ENCODE measurements at places on chromosomes 1 and 21.
A peak's percentile ranks its signal among the peaks of the same experiment; 100 is the strongest.

GRCh38 chr1:109802136-109802900, 38.6 kb upstream of the EPS8L3 start:
- no peak overlapping the region for H3K4me3 ChIP-seq
- no peaks in the 10 kb centered on the region for H3K36me3 ChIP-seq
- no peak overlapping the region for H3K27ac ChIP-seq
- H3K4me1 ChIP-seq, result peaks cover 16% of the 10 kb centered on the region

DNA sequence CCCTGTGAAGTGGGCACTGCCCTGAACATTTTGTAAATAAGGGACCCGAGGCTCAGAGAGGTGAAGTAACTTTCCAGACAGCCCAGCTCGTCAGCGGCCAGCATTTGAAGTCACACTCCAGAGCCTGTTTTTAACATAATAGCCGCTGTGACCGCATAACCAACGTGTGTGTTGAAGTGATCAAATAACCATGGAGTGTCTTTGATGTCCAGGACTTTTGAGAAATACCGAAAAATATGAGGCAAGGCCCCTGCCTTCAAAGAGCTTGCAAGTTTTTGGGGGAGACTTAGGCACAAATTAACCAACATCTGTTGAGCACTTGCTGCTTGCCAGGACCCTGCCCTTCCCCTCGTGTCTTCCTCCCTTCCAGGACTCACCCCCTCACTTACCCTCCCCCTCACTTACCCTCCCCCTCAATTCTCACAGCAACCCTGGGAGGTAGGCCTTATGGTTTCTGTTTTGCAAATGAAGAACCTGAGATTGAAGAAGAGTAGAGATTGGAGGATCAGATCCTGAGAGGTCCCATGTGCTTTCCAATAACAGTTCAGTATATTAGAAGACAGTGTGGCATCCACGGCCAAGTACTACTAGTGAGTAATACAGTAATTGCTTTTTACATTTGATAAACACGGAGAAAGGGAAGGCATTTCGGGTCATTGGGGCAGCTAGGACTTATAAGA, 1.3 kb upstream of the SLC16A1 start:
- H3K4me3 ChIP-seq, result peak overlapping the region; percentile 98
- peaks cover 30% of the 10 kb centered on the region for H3K4me1 ChIP-seq
- no peaks in the 10 kb centered on the region for H3K27me3 ChIP-seq
- peak overlapping the region; percentile 96 for H3K27ac ChIP-seq
- H3K36me3 ChIP-seq, result peaks cover 15% of the 10 kb centered on the region

DNA sequence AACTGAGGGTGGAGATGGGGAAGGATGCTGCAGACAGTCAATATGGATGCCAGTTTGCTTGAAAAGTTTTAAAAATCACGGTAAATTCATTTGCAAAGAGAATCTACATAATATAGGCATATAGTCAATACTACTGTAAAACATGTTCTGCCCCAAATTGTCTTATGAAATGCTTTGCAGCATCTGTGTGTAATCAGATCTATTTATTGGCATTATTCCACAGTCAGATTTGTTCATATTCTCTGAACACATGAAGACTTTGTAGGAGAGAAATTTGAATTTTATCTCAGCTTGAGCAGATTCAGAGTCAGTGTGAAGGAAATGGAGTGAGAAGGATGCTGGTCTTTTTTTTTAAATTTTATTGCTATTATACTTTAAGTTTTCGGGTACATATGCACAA, 88.5 kb downstream of the PLPPR4 start:
- DNase-seq, result no peak
- no peaks in the 10 kb centered on the region for H3K36me3 ChIP-seq
- no peaks in the 10 kb centered on the region for H3K27me3 ChIP-seq
- no peak overlapping the region for H3K27ac ChIP-seq
- H3K4me1 ChIP-seq, result no peaks in the 10 kb centered on the region

DNA sequence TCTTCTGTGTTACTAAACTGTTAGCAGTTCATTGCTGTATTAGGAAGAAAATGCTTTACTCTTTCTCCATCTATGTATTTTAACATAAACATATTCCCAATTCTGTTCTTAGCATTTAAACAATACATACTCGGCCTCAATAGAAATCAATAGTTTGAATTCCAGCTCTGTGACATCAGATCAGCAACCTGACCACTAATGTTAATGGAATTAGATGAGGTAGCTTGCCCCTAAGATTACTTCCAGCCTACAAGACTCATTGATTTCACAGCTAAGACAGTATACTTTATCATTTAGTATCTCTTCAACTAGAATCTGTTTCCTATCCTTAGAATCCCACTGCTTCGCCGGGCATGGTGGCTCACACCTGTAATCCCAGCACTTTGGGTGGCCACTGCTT, 38.9 kb downstream of the EPRS1 start:
- DNase-seq, result peak; percentile 17
- H3K27me3 ChIP-seq, result no peaks in the 10 kb centered on the region
- H3K4me3 ChIP-seq, result no peak overlapping the region
- H3K4me1 ChIP-seq, result peaks cover 13% of the 10 kb centered on the region

GRCh38 chr1:1434824-1435105, 725 bp upstream of the VWA1 start:
- H3K27me3 ChIP-seq, result no peaks in the 10 kb centered on the region
- H3K36me3 ChIP-seq, result no peaks in the 10 kb centered on the region
- no peak overlapping the region for H3K4me3 ChIP-seq
- H3K4me1 ChIP-seq, result no peaks in the 10 kb centered on the region

DNA sequence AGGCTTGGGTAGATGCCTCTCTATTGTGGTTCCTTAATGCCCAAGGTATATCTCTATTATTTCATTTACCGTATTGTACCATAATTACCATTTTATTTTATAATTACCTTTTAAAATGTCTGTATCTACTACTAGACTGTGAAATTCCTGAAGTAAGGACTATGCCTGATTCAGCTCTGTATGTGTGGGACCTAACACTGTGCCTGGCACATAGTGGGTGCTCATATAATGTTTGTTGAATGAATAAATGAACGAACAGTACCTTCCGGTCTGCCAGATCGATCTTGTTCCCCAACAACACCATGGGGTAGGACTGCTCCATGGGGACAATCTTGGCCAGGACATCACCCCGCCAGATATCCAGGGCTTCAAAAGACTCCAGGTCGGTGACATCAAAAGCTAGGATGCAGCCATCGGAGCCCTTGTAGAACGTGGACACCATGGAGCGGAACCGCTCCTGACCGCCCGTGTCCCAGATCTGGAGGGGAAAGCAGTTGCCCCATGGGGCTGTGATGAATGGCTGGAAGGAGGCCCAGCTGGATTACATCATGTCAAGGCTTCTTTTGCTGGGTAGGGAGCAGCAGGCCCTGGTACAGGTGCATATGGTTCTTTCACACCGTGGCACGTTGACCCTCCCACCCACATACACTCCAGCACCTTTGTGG, 10.8 kb downstream of the RAB7B start:
- H3K4me1 ChIP-seq, result 0 out of 2 replicates have a peak, but pooled peaks cover 7% of the 10 kb centered on the region
- H3K36me3 ChIP-seq, result no peaks in the 10 kb centered on the region
- no peaks in the 10 kb centered on the region for H3K27me3 ChIP-seq
- DNase-seq, result no peak
- H3K4me3 ChIP-seq, result no peak overlapping the region

DNA sequence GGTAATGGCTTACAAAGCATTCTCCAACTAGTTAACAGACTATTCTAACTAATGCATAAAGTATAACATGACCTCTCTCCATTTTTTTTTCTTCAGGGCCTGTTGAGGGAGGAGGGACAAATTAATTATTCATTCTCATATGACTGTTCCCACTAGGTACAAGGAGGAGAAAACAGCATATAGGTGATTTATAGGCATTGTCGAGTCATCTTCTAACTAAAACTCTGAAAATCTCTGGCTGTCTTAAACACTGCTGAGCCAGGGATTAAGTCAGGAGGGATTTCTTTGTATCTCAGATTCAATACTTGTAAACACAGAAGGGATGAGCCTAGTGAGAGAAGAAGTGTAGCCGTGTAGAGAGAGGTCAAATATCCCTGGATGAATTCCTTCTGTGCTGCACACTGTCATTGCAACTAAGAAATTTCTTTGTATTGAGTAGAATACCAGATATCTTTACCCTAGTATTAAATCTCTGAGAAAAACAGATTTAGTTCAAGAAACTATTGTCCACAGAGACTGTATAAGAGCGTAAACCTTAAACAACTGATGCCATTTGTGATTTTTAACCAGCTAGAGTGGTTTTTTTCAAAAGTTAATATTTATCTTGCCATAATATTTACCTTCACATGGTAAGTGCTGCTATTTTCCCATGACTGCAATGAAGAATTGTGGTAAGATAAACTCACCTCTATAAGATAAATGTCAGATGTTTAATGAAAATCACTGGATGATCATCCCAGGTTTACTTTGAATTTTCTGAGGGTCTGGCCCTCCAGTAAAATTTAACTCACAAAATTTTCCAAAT, 465.3 kb downstream of the RWDD3 start:
- no peaks in the 10 kb centered on the region for H3K4me1 ChIP-seq
- H3K27ac ChIP-seq, result no peak overlapping the region
- DNase-seq, result no peak
- no peak overlapping the region for H3K4me3 ChIP-seq

DNA sequence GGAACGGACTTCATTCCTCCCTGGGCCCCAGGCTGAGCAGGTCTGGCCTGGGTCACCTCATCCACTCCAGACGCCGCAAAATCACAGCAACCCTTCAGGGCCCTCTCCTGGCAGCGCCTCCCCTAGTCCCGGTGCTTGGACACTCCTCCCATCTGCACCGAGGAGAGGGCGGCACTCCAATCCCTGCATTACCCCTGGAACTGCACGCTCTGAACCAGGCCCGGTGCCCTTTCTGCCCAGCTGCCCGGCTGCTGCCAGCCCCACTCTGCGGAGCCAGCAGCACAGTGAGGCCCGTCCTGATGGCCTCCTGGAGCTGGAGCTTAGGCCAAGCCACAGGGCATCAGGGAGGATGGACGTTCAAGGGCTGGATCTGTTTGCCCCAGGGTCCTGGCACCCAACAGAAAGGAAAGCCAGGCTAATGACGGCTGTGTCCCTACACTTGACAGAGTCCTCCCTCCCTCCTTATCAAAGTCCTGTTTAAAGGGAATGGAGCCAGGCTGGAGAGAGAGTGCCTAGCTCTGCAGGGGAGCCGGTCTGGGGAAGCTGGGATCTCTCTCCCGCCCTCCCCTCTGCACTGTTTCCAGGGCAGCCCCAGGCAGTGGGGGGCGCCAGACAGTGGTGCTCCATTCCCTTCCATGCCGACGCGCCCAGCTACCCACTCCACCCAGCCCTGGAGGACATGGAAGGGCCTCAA, 12.7 kb downstream of the COL6A2 start:
- DNase-seq, result peak; percentile 62
- no peak overlapping the region for H3K4me3 ChIP-seq
- peaks cover 7% of the 10 kb centered on the region for H3K4me1 ChIP-seq
- H3K27ac ChIP-seq, result peak overlapping the region; percentile 14
- H3K27me3 ChIP-seq, result no peaks in the 10 kb centered on the region

GRCh38 chr21:25457946-25458345, 149.3 kb downstream of the MRPL39 start:
- no peaks in the 10 kb centered on the region for H3K36me3 ChIP-seq
- H3K4me3 ChIP-seq, result no peak overlapping the region
- no peaks in the 10 kb centered on the region for H3K27me3 ChIP-seq
- H3K4me1 ChIP-seq, result no peaks in the 10 kb centered on the region

DNA sequence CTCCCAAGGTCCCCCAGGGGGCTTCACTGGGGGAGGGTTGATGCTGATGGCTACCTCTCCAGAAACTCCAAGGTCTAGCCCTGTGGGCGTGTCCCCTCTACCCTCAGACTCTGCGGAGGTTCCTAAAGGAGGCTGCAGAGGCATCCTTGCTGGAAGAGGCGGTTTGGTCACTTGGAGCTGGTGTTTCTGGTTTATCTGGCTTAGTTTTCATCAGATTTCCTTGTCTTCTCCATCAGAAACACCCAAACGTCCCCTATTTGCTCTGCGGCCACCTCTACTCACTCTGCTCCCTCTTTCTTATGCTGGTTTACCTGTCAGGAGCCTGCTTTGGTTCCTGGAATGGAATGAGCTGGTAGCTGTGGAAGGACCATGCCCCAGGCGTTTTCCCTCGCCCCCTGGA, 2.5 kb downstream of the PKP1 start:
- H3K4me3 ChIP-seq, result no peak overlapping the region

GRCh38 chr1:22806584-22806983, 95.9 kb downstream of the EPHB2 start:
- H3K4me3 ChIP-seq, result no peak overlapping the region
- no peak for DNase-seq
- H3K36me3 ChIP-seq, result no peaks in the 10 kb centered on the region

DNA sequence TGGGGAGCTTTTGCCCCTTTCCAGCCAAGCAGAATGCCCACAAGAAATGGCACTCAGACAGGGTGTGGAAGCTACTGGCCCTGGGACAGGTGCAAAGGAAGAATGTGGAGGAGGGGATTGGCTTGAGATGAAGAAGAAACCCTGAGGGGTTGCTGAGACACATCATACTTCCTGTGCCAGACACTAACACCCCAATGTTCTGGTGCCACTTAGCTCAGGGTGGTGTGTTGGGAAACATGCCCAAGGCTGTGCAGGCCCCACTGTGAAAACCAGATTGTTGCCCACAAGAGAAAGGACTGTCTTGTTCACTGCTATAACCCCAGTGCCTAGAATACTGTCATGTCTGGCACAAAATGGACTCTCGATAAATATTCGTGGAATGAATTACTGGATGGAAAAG, 9.9 kb upstream of the PAQR6 start:
- H3K36me3 ChIP-seq, result peaks cover 53% of the 10 kb centered on the region
- no peaks in the 10 kb centered on the region for H3K27me3 ChIP-seq
- DNase-seq, result no peak
- no peak overlapping the region for H3K4me3 ChIP-seq

- H3K36me3 ChIP-seq, result no peaks in the 10 kb centered on the region
- no peaks in the 10 kb centered on the region for H3K4me1 ChIP-seq
- no peak overlapping the region for H3K27ac ChIP-seq
- H3K4me3 ChIP-seq, result no peak overlapping the region
- no peaks in the 10 kb centered on the region for H3K27me3 ChIP-seq
These were observed 129.0 kb downstream of the NPHP4 start for GRCh38 chr1:5863238-5863637.

GRCh38 chr1:60915441-60915840, 166.9 kb upstream of the NFIA start:
- no peaks in the 10 kb centered on the region for H3K4me1 ChIP-seq
- H3K27me3 ChIP-seq, result no peaks in the 10 kb centered on the region
- no peak overlapping the region for H3K4me3 ChIP-seq

GRCh38 chr1:223077247-223077833, 65.7 kb downstream of the TLR5 start:
- no peak for DNase-seq
- H3K27me3 ChIP-seq, result peaks cover 39% of the 10 kb centered on the region
- no peak overlapping the region for H3K27ac ChIP-seq
- H3K36me3 ChIP-seq, result no peaks in the 10 kb centered on the region
- H3K4me3 ChIP-seq, result no peak overlapping the region

- no peaks in the 10 kb centered on the region for H3K36me3 ChIP-seq
- H3K4me3 ChIP-seq, result no peak overlapping the region
- DNase-seq, result no peak
- H3K4me1 ChIP-seq, result no peaks in the 10 kb centered on the region
- H3K27me3 ChIP-seq, result no peaks in the 10 kb centered on the region
These were observed 211.6 kb upstream of the SAMSN1 start for GRCh38 chr21:14757533-14758327.
